Left cardiac atrium (tissue), 4 donors: ENCODE measurements at places on chromosomes 12 and 14. TPM values are rescaled to one million over a fixed set of nuclear protein-coding genes. Genes with fewer than 3 reads are reported as not detected.

ERG28 gene
- 8.8 TPM for total RNA-seq

CBLN3 gene
- total RNA-seq: 2.5 TPM

COL2A1 gene
- total RNA-seq: not detected

LGR5 gene
- total RNA-seq: 0.12 TPM

PABPN1 gene
- 94.1 TPM for total RNA-seq

PARP11 gene
- total RNA-seq: 6.0 TPM

CEP128 gene
- 4.0 TPM for total RNA-seq

CISTR gene
- total RNA-seq: 1.9 TPM

KRT78 gene
- not detected for total RNA-seq

KCNJ8 gene
- total RNA-seq: 21.7 TPM

CACNA1C gene
- 99.2 TPM for total RNA-seq

YARS2 gene
- total RNA-seq: 10.2 TPM

SLC39A9 gene
- total RNA-seq: 25.7 TPM

KCNC2 gene
- not detected for total RNA-seq

PTCSC3 gene
- not detected for total RNA-seq

LMNTD1 gene
- total RNA-seq: 0.58 TPM

DLGAP5 gene
- 0.29 TPM for total RNA-seq

SLC39A2 gene
- total RNA-seq: not detected

PRKD1 gene
- 4.2 TPM for total RNA-seq

KLHL33 gene
- 0.77 TPM for total RNA-seq

GPD1 gene
- 88.6 TPM for total RNA-seq

YBX3 gene
- total RNA-seq: 956 TPM

BTBD6 gene
- total RNA-seq: 42.7 TPM

ACVRL1 gene
- total RNA-seq: 44.0 TPM

VRTN gene
- total RNA-seq: not detected

SPTB gene
- total RNA-seq: 63.6 TPM

SDR9C7 gene
- total RNA-seq: not detected

FAM186B gene
- total RNA-seq: 0.29 TPM

CLEC4C gene
- not detected for total RNA-seq

CATSPERB gene
- 2.3 TPM for total RNA-seq

DIO2 gene
- 5.0 TPM for total RNA-seq

TCL1B gene
- not detected for total RNA-seq

TMPRSS12 gene
- not detected for total RNA-seq

CIROP gene
- total RNA-seq: not detected

CMKLR1 gene
- total RNA-seq: 11.3 TPM

RDH16 gene
- total RNA-seq: 0.29 TPM

AMDHD1 gene
- 0.82 TPM for total RNA-seq

CFAP54 gene
- 0.97 TPM for total RNA-seq

TAOK3 gene
- 23.1 TPM for total RNA-seq

SDSL gene
- total RNA-seq: 4.2 TPM

POLE2 gene
- 1.0 TPM for total RNA-seq

ALKBH2 gene
- 12.0 TPM for total RNA-seq

RSRC2 gene
- total RNA-seq: 35.8 TPM

BMP4 gene
- total RNA-seq: 9.2 TPM

REM2 gene
- total RNA-seq: not detected

IFT43 gene
- 48.5 TPM for total RNA-seq

SLC38A6 gene
- total RNA-seq: 9.0 TPM

FAM161B gene
- total RNA-seq: 3.5 TPM

PTPRR gene
- 0.86 TPM for total RNA-seq

SLCO1B1 gene
- total RNA-seq: not detected

SERPINA5 gene
- total RNA-seq: 9.3 TPM

ARHGEF40 gene
- 24.9 TPM for total RNA-seq

JDP2 gene
- 30.5 TPM for total RNA-seq

SLC10A1 gene
- total RNA-seq: not detected
